ENCODE measurements at places on chromosomes 12 and 14.

DNA sequence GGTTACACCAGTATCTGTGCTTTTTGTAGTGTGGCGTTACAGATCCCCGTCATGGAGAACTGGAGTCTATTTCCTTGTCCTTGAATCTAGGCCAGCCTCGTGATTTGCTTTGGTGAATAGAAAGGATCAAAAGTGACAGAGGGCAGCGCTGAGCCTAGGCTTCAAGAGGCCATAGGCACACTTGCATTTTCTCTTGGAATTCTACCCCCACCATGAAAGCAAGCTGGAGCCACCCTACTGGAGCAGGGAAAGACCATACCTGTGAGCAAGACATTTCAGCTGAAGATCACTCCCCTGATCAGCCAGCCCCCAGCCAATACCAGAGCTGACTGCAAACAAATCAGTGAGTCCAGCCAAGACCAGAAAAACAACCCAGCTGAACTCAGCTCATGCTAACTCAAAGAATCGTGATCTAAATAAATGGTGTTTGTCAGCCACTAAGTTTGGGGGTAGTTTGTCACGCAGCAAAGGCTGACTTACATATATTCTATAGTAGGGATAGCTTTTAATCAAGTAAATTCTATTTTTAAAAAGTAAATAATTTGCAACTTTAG is 521.9 kb upstream of the TBX3 start:
- no peak for DNase-seq

GRCh38 chr12:85057370-85057963 is 21.3 kb downstream of the LRRIQ1 start:
- no peak for DNase-seq

- DNase-seq, result no peak
These were observed 72.3 kb downstream of the SLC4A8 start for GRCh38 chr12:51496895-51497294.

DNA sequence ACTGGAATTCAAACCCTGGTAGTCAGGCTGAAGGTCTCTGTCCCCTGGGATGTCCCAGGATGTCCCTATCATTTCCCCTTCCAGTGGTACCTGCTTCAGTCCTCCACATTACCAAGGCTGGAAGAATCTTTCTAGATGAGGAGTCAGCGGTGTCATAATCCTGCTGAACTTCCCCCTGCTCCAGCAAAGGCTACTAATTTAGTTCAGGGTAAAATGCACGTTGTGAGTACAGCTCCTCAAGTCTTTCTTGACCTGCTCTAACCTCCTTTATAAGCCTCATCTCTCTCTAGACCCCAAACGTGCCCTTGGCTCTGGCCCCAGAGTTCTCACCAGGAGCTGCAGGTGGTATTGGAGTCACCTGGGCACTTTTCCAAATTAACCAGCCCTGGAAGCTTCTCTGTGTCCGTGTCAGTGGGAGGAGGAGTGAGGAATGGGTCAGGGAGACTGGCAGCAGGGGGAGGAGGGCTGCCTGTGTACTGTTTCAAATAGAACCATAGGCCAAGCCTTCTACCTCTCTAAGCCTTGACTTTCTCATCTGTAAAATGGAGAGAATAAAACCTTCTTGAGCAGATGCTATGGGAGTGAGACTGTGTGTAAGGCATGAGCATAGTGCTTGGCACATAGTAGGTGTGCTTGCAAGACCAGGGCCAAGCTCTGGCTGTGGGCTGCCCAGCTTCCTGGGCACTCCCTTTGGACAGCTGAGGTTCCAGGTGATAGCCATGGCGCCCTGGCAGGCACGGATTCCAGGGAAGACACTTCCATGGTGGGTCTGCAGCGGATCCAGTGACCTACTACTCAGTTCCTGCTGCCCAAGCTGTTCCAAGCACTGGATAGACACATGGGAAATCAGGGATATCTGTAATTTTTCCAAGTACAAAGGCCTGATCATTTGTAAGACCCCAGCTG is 24.5 kb downstream of the ASB2 start:
- no peak for DNase-seq

- DNase-seq, result no peak
These were observed 91.7 kb downstream of the MYRFL start for GRCh38 chr12:69916544-69917235.

All from stimulated activated CD4-positive, alpha-beta T cell treated with anti-CD3 and anti-CD28 coated beads, TNF-alpha, amount 100 ng/mL, for 48 hours (primary cell).